Stimulated activated CD8-positive, alpha-beta memory T cell treated with anti-CD3 and anti-CD28 coated beads, Interleukin-2, amount 100 ng/mL, for 48 hours (primary cell): ENCODE measurements at places on chromosomes 1 and 21.

GRCh38 chr1:246588159-246588721 lies 22.0 kb downstream of the CNST start:
- DNase-seq, result no peak

- no peak for DNase-seq
Observed at GRCh38 chr1:43651188-43651587, 1.2 kb downstream of the KDM4A start.

DNA sequence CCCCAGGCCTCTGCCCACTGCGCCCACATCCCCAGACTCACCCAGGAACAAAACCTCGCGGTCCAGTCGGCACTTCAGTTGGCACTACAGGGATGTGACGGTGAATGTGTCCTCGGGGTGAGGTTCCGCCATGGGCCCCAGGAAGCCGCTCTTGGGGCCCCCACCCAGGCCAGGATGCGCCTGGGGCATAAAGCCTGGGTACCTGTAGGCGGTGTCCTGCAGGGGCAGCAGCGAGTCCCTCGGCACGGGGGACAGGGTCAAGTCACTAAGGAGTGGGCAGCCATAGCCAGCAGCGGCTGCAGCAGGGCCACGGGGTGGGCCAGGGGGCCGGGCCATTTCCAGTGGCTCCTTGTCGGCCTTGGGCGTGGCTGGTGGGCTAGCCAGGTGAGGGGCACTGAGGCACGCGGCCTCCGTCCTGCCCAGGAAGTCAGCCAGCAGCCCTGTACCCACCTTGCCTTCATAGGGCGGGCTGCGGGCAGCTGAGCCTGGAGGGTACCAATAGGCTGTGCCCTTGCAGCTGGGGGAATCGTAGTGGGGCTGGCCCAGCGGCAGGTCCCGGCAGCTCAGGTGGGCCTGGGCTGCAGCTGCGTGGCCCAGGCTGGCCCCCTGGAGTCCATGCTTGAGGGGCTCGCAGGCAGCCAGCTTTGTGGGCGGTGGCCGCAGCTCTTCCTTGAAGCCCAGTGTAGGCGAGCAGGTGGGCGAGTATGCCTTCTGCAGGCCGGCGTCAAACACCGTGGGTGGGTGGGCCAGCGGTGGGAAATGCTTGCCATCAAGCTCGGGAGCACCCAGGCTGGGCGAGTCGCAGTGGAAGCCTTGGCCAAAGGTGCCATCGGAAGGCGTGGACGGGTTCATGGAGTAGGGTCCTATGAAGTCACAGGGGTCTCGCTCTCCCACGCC lies 56.5 kb downstream of the AHDC1 start:
- DNase-seq, result no peak

- no peak for DNase-seq
Observed at GRCh38 chr1:60742339-60742738, 340.0 kb upstream of the NFIA start.

DNA sequence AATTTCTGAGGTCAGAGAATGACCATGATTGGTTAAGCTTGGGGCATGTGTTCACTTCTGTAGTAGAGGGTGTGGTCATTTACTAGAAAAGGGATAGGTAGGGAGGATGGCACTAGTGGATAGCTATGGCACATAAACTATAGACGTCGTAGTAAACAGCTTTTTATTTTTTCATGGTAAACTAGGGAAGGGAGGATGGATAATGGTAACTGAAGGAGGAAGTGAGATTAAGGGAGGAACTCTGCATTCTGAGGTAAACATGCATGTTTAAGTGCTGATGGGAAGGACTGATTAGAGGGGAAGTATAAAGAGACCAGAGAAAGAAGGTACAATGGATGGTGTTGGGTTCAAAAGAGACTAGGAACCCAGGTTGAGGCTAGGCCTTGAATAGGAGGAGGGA lies 26.9 kb downstream of the PTGS2 start:
- DNase-seq, result no peak

- no peak for DNase-seq
Observed at GRCh38 chr21:17598437-17598836, 14.3 kb downstream of the BTG3 start.

- peak; percentile 68 for DNase-seq
Observed at GRCh38 chr1:201254625-201255478, 28.5 kb upstream of the PKP1 start.

- DNase-seq, result no peak
Observed at GRCh38 chr1:211736351-211736915, 61.0 kb upstream of the NEK2 start.

- DNase-seq, result no peak
Observed at GRCh38 chr1:19222573-19222972, 12.5 kb upstream of the UBR4 start.

DNA sequence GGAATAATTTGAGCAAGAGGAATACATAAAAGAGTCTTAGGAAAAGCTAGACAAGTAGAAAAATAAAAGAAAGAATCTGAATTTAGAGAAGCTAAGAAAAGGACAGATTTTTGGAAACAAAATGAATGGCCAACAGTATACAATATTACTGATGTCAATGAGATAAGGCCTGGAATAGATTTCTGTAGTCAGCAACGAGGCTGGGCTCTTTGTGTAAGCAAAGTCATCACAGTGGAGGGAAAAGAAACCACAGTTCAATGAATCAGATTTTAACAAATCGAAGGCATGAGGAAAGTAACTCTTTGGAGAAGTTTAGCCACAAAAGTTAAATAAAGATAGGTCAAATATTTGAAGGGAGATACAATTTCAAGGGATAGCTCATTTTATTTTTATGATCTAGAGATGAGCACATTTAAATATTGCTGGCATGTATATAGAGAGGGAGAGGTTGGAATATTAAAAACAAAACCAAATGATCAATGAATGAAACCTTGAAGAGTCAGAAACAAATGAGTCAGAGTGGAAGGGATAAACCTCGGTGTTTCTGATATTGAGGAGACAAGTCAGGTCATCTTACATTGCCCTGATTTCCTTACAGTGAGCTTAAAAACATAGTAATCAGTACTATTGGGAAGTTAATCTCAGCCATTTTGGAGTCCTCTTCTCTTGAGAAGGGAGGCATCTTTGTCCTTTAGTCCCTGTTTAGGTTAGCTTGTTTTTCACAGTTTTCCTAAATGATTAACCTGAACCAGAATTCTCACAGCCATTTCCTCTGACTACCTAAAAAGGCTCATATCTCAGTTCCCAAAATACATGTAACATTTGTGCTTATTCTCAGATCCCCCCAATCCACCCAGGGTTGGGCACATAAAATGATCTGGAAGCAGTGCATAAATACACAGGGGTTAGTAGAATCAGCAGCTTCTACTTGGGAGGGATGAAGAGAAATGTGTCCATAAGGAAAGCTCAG lies 620.0 kb upstream of the B3GALT2 start:
- no peak for DNase-seq

GRCh38 chr1:100868364-100868995 lies 26.2 kb downstream of the EXTL2 start:
- no peak for DNase-seq

- DNase-seq, result peak; percentile 73
Observed at GRCh38 chr1:3312898-3313575, 141.4 kb upstream of the ARHGEF16 start.

- no peak for DNase-seq
Observed at GRCh38 chr1:24961961-24962861, 32.1 kb upstream of the RUNX3 start.

- no peak for DNase-seq
Observed at GRCh38 chr21:33302055-33302454, 22.7 kb upstream of the IFNAR1 start.

GRCh38 chr1:168373869-168374268 lies 93.2 kb downstream of the TBX19 start:
- no peak for DNase-seq

- DNase-seq, result no peak
Observed at GRCh38 chr1:245587435-245588115, 432.8 kb downstream of the KIF26B start.

GRCh38 chr1:23745515-23745914 lies 2.2 kb downstream of the ELOA start:
- DNase-seq, result no peak

DNA sequence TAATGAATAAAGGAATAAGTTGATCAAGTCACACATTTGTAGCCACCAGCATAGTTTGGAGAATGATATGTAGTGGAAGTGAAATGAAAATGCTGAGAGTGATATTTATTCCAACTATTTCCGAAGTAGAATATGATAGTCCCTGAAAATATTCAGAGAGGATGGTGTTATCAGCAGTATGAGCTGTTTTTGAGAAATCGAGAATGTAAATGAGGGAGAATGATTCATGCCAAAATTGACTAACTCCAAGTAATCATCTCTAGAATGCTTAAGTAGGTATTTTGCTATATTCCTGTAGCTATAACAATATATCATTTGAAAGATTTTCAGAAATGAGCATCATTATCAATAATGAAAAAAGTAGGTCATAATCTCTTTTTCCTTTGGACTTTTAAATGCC lies 178.9 kb downstream of the PDE4B start:
- no peak for DNase-seq

DNA sequence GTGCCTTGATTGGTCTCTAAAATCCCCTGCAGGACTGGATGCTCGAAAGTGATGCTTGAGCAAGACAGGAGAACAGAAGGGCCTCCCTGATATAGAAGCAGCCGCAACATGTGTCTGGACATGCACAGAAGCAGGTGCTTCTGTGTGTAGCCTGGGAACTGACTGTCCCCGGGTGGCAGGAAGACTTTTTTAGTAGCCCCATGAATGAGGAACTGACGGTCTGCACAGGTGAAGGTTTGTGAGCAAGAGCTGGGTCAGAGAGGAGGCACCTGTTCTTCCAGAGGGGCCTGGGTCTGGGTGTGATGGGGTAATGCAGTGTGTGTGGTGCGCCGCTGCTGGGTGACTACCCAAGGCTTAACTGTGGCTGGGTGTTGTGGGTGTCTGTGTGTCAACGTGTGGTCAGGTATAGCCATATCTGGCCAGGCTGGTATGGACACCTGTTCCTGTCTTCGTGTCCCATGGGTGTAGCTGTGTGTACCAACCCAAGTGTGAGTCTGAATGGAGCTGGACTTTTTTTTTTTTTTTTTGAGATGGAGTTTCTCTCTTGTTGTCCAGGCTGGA lies 39.1 kb upstream of the FOXO6 start:
- DNase-seq, result no peak

DNA sequence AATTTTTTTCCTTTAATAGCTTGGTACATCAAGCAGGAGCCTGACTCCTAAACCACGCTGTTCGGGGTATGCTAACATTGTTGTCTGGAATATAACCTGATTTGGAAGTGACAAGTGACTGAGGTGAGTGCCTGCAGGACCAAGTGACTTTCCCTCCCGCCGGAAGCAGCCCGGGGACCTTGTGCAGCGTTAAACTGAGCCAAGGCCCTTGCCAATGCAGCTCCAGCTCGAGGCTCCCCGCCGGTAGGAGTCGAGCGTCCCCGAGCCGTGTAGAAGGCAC lies 716 bp upstream of the MTARC1 start:
- no peak for DNase-seq

- no peak for DNase-seq
Observed at GRCh38 chr1:165185161-165185889, 171.2 kb downstream of the LMX1A start.

- no peak for DNase-seq
Observed at GRCh38 chr1:245704765-245705164, 550.0 kb downstream of the KIF26B start.

GRCh38 chr1:114274621-114275317 lies 121.1 kb upstream of the SYT6 start:
- no peak for DNase-seq

GRCh38 chr1:182783068-182783467 lies 6.5 kb upstream of the NPL start:
- no peak for DNase-seq

GRCh38 chr21:27448960-27449359 lies 482.1 kb upstream of the ADAMTS5 start:
- DNase-seq, result no peak

GRCh38 chr1:73862355-73862754 lies 335.6 kb downstream of the LRRIQ3 start:
- DNase-seq, result no peak

GRCh38 chr21:38490411-38491020 lies 7.8 kb downstream of the ERG start:
- DNase-seq, result no peak

- no peak for DNase-seq
Observed at GRCh38 chr1:191414981-191415640, 743.2 kb upstream of the RGS18 start.

- DNase-seq, result no peak
Observed at GRCh38 chr1:86687595-86687994, 16.8 kb upstream of the SH3GLB1 start.

DNA sequence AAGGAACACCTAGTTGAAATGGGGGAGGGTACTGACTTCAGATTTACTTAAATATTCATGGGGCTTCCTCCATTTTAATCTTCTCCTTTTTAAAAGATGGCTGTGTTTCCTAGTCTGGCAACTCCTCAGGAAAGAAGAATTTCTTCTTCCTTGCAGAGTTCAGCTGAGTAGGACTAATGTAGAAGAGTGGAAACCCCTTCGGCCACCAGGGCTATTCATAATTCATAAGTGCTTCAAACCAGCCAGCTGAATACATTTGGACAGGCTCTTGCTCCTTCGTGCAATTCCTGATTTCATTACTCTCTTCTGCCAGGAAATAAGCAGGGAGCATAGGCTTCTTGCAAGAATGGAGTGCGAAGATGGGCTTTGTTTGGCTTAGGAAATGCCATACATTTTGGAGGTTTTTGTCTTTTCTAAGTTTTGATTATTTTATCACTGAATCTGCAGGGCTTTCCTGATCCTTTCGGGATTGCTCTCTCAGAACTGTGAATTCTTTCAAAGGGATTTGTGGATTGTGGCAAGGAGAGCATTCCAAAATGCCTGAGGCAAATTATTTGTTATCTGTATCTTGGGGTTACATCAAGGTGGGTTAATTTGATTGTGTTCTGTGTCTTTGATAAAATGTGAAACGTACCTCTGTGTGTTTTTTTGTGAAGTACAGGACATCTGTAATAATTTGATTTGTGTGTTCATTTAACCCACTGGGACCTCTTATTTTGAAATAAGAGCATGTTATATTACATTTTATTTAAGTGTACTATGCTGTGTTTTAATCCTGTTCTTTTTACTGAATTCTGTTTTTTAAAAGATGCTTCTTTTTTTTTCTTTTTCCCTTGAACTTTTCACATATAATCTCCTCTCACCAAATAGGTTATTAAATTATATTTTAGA lies 179.4 kb upstream of the SGIP1 start:
- DNase-seq, result no peak

DNA sequence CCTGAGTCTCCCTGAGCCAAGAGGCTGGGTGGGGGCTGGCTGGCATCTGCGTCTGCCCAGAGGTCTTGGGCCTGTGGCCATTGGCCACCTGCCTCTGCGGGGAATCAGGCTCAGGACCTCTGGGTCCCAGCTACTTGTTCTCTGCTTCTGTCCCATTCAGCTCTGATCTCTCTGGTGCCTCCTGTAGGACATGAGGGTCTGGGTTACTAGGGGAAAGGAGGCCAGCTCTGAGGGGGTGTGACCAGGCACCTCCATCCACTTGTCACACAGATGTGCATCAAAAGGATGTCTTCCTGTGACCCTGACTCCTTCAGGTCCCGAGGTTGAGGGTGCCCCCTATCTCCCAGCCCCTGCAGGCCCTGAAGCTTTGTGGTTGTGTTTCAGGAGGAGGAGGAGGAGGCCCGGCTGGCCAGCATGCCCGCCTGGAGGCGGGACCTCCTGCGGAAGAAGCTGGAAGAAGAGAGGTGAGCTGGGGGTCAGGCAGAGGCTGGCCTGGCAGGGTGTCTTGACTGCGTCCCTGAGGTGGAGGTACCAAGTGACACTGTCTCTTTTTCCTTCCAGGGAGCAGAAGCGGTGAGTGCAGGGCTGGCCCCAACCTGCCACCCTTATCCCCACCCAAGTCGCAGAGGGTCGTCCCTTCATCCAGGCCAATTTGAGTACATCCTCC lies 9.0 kb downstream of the TNFRSF25 start:
- no peak for DNase-seq

- DNase-seq, result no peak
Observed at GRCh38 chr21:27246741-27247140, 279.9 kb upstream of the ADAMTS5 start.
